ENCODE measurements at places on chromosomes 4 and X.

- DNase-seq, result no peak
These were observed 87.7 kb upstream of the MAGEA4 start for GRCh38 chrX:151825007-151825406.

DNA sequence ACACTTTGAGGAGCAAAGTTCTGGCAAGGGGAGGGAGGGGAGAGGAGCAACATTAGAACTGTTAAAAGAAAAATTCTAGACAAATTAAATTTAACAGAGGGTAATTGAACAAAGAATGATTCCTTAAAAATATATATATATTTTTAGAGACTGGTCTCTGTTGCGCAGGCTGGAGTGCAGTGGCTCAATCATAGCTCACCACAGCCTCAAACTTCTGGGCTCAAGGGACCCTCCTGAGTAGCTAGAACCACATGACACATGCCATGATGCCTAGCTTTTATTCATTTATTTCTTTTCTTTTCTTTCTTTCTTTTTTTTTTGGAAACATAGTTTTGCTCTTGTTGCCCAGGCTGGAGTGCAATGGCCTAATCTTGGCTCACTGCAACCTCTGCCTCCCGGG lies 19.1 kb upstream of the SPINK2 start:
- DNase-seq, result no peak

GRCh38 chrX:136781180-136781797 lies 557 bp upstream of the ARHGEF6 start:
- DNase-seq, result no peak

DNA sequence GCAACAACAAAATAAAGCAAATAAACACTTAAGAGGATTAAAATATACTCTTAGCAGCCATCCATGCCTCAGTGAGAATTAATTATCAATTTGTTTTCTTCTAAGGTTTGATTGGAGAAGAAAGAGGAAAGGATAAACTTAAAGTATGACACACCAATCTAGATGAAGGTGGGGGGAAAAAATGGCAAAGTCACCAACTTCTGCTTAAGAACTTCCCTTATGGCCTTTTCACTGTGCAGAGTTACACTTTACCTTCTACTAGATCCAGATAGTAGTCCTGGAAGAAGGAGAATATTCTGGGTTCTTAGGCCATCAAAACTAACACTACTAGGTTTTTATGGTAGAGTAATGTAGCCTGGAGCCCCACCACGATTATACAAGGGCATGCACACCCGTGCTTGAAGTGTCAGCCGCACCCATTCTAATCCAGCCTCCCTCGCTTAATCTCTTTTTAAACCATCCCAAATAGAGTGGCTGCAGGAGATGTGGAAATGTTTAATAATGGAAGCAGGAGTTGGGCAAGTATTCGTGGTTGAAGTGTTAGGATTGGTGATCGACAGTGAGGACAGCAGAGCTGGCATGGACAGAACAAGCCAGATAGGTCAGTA lies 14.1 kb downstream of the ENPEP start:
- no peak for DNase-seq

GRCh38 chr4:139526928-139527327 lies 29.1 kb downstream of the SETD7 start:
- no peak for DNase-seq

DNA sequence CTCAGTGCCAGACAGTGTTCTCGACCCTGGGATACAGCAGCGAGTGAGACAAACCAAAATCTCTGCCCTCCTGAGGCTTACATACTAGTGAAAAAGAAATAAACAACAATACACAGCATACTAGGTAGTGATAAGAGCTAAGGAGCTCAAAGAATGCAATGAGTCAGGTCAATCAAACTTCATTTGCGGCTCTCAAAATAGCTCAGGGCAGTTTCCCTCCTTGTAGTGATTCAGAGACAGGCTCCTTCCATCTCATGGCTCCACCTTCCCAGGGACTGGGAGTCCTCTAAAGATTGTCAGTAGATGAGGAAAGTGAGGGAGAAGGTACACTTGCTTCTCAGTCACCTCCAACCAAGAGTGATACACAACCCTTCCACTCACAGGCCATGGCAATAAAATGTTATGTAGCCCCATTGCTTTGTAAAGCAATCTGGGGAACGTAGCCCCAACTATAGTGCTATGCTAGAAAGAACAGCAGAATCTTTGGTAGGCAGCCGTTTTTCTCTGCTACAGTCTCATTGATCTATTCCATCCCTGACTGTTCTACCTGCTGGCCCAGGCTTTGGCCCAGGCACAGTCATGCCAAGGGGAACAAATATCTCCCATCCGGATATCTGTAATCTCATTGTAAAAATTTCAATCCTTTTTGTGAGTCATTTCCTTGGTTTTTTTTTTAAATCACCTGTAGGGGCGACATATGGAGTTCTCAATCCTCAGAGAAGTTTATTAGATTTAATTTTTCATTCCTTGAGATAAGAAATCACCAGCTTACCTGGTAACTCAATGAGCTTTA lies 183.1 kb upstream of the S100G start:
- no peak for DNase-seq

- no peak for DNase-seq
These were observed 73.7 kb upstream of the GUCY1A1 start for GRCh38 chr4:155592938-155593297.

DNA sequence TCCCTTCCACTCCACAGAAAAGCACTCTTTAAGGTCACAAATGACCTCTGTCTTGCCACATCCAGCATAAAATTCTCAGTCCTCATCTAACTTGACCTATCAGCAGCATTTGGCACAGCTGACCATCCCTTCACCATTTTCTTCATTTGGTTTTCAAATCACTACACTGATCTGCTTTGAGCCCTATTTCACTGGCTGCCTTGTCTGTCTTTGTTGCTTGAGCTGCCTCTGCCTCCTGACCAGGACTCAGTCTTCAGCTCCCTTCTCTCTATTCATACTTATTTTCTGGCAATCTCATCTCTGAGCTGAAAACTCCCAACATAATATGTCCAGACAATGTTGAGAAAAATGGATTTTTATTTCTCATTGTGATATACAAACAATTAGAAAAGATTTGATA lies 27.7 kb upstream of the PDE5A start:
- DNase-seq, result no peak

DNA sequence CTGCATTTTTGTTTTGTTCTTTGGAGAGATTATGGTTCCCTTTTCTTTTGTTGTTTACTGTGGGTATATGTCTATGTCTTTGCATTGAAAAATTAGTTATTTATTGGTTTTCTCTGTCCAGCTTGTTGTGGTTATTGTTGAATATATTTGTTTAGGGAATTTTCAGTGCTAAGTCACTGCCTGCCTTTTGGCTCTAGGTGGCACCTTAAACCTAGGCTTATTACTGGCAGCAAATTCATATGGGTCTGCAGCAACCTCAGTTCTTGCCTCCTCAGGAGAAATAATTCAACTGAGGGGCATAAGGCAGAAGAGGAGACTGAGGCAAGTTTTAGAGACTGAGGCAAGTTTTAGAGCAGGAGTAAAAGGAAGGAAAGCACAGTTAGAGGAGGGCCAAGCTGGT lies 1157.3 kb upstream of the AGA start:
- DNase-seq, result no peak

- DNase-seq, result no peak
These were observed 2.7 kb downstream of the L1CAM start for GRCh38 chrX:153883163-153883843.

GRCh38 chrX:109936598-109936997 lies 66.3 kb upstream of the TMEM164 start:
- no peak for DNase-seq

DNA sequence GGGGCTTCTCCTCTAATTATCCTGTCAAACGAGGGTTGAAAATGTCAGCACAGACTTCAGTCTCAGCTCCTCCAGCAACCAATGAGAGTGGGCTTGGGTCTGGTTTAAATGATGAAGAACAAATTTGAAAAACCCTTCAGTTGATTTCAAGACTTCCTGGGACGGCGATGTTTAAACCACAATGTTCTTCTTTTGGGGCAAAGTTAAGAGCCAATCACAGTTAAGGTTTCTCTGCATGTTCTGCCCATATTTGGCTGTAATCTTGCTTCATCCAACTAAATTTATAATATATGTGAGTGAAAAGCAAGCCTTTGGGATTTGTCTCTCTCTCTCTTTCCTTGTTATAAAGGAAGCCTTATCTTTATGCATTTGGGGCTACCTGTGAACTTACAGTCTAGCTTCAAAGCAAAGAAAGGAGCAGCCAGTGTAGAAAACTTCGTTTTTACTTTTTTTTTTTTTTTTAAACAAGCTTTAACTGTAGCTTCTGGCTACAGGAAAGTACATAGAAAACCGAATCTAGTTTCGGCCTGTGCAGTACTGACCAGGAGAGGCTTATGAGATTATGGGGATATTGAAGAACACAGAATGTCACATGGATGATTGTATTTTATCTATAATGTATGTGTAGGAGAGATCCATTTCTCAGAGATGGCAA lies 46.8 kb upstream of the FAM9C start:
- no peak for DNase-seq

GRCh38 chr4:105550641-105551040 lies 1.8 kb upstream of the ARHGEF38 start:
- DNase-seq, result no peak

GRCh38 chr4:20137176-20137575 lies 114.5 kb upstream of the SLIT2 start:
- no peak for DNase-seq

GRCh38 chrX:10597871-10598270 lies 22.5 kb downstream of the MID1 start:
- peak; percentile 33 for DNase-seq

Data from NCI-H526 treated with DMSO at 0.1 percent for 48 hours (cell line).